ENCODE measurements at places on chromosomes 3 and 15.

GRCh38 chr3:14214764-14215163 lies 36.1 kb downstream of the LSM3 start:
- DNase-seq: no peak
- H3K36me3 ChIP-seq: no peaks in the 10 kb centered on the region
- no peak overlapping the region for H3K4me3 ChIP-seq
- H3K27ac ChIP-seq: no peak overlapping the region
- H3K27me3 ChIP-seq: no peaks in the 10 kb centered on the region

DNA sequence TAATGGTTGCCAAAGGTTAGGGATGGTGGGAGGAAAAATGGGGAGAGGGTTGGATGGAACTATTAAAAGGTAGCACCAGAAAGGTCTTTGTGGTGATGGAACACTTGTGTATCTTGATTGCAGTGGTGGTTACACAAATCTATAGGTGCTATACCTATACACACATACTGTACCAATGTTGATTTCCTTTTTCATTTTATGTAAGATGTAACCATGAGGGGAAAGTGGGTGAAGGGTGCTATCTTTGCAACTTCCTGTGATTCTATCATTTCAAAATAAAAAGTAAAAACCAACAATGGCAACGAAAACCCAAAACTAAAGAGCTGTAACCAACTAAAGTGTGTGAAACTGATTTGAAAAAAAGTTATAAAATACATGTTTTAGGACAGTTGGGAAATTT lies 761 bp upstream of the ZNF35 start:
- H3K27me3 ChIP-seq: no peaks in the 10 kb centered on the region
- no peak for DNase-seq
- H3K36me3 ChIP-seq: peaks cover 6% of the 10 kb centered on the region
- H3K4me3 ChIP-seq: no peak overlapping the region
- no peaks in the 10 kb centered on the region for H3K4me1 ChIP-seq

- H3K4me3 ChIP-seq: no peak overlapping the region
- peaks cover 2% of the 10 kb centered on the region for H3K36me3 ChIP-seq
- H3K27ac ChIP-seq: no peak overlapping the region
- no peaks in the 10 kb centered on the region for H3K4me1 ChIP-seq
- H3K27me3 ChIP-seq: no peaks in the 10 kb centered on the region
Observed at GRCh38 chr3:45716790-45717336, 27.7 kb downstream of the SACM1L start.

GRCh38 chr3:197775317-197775716 lies 15.7 kb upstream of the LRCH3 start:
- peaks cover 16% of the 10 kb centered on the region for H3K36me3 ChIP-seq
- H3K27ac ChIP-seq: no peak overlapping the region
- DNase-seq: no peak
- H3K4me3 ChIP-seq: no peak overlapping the region
- H3K27me3 ChIP-seq: no peaks in the 10 kb centered on the region
- H3K4me1 ChIP-seq: no peaks in the 10 kb centered on the region

DNA sequence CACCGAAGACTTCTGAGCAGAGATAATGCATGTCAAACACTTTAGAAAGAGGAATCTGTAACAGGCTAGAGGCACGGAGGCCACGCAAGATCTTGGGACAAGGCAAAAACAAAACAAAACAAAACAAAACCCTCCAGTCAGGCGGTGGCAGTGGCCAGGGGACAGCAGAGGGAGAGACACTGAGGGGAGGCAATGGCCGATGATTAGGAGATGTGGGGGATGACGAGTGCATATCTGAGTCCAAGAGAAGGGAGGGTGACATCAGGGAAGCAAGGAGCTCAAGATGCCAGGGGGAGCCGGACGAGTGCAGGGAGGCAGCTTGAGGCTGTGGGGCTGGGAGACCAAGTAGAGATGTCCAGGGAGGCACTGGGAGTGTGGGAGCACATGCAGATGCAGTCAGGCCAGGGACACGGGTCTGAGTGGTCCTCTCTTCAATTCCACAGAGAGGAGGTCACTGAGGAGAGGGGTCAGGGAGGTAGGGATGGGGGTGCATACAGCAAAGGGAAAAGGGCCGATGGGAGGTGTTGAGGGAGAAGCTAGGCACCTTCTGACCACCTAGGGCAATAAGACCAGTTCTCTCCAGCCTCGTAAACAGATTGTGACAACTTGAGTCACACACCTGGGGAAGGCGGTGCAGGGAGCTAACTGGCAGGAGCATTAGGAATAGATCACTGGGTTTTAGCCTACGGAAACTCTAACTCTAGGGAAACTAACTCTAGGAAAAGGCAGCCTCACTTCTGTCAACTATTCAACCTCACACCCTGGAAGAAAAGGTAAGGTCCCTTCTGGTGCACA lies 29.6 kb downstream of the SLCO2A1 start:
- H3K27me3 ChIP-seq: peaks cover 8% of the 10 kb centered on the region
- H3K36me3 ChIP-seq: no peaks in the 10 kb centered on the region
- no peak overlapping the region for H3K27ac ChIP-seq
- DNase-seq: no peak

GRCh38 chr3:8606701-8607231 lies 37.8 kb downstream of the SSUH2 start:
- H3K4me3 ChIP-seq: no peak overlapping the region
- H3K27ac ChIP-seq: no peak overlapping the region
- DNase-seq: no peak
- H3K27me3 ChIP-seq: no peaks in the 10 kb centered on the region
- no peaks in the 10 kb centered on the region for H3K36me3 ChIP-seq

DNA sequence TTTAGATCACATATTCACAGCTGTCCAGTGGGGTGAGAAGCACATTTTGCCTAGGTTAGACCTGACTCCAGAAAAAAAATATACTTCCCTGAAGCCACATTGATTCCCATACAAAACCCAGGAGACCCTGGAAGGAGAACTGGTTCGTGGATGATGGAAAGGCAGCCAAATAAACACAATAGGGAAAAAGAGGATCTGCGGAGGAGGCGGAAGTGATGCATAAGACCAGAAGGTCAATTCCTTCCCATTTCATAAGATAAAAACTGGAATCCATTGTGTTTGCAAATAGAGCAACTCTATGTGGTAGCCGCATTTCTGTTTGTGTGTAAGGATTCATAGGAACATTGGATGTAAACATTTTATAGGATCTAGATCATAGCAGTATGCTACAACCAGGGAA lies 781.9 kb upstream of the GRM7 start:
- H3K4me1 ChIP-seq: no peaks in the 10 kb centered on the region
- no peak for DNase-seq
- H3K36me3 ChIP-seq: no peaks in the 10 kb centered on the region
- no peak overlapping the region for H3K4me3 ChIP-seq
- H3K27ac ChIP-seq: no peak overlapping the region

DNA sequence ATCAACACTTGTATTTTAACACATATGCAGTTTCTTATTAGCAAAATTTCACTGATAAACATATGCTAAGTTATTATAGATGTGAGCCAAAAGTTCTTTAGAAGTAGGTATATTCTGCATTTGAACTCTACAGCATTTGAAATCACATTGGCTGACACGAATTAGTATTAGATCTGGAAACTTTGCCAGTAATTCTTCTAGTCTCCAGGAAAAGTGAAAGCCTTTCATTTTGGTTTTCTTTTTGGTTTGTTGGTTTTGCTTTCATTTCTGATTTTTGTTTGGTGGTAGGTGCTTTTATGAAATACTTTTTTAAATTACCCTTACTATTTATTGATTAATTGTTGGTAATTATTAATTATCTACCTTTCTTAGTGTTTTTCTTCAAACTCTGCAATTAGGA lies 72.9 kb downstream of the RBMS3 start:
- no peaks in the 10 kb centered on the region for H3K4me1 ChIP-seq
- no peaks in the 10 kb centered on the region for H3K36me3 ChIP-seq
- H3K27ac ChIP-seq: no peak overlapping the region

DNA sequence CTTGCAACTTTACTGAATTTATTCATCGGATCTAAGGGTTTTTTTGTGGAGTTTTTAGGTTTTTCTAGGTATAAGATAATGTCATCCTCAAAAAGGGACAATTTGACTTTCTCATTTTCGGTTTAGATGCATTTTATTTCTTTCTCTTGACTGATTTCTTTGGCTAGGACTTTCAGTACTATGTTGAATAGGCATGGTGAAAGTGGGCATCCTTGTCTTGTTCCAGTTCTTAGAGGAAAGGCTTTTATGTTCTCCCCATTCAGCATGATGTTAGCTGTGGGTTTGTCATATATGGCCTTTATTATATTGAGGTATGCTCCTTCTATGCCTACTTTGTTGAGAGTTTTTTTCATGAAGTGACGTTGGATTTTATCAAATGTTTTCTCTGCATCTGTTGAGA lies 106.7 kb downstream of the FAM43A start:
- H3K4me1 ChIP-seq: no peaks in the 10 kb centered on the region
- no peaks in the 10 kb centered on the region for H3K27me3 ChIP-seq
- DNase-seq: no peak
- H3K27ac ChIP-seq: no peak overlapping the region
- H3K4me3 ChIP-seq: no peak overlapping the region

DNA sequence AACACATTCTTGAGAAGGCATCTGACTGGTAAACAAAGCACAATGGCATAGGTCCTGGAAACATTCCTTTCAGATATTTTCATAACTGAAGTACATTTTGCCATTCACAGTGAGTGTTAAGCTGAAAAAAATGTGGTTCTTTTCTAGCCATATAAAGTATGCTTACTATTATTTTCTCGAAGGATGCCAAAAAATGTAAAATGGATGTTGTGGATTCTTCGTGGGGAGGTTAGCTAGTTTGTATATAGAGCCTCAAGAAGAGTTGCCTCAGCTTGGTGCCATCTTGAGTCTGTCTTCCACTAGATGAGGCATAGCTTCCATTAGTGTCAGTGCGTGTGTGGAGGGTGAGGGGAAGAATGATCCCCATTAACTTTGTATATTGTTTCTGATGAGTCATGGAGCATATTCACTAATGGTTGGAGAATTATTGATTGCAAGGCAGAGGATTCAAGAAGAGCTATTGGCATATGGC lies 4.1 kb downstream of the MBNL1 start:
- H3K36me3 ChIP-seq: no peaks in the 10 kb centered on the region
- peaks cover 8% of the 10 kb centered on the region for H3K4me1 ChIP-seq
- H3K27me3 ChIP-seq: no peaks in the 10 kb centered on the region
- peak; percentile 84 for DNase-seq
- peak overlapping the region; percentile 17 for H3K27ac ChIP-seq

GRCh38 chr15:39788800-39789565 lies 6.3 kb upstream of the FSIP1 start:
- no peak overlapping the region for H3K4me3 ChIP-seq
- peaks cover 34% of the 10 kb centered on the region for H3K4me1 ChIP-seq
- no peak for DNase-seq
- no peaks in the 10 kb centered on the region for H3K36me3 ChIP-seq

- DNase-seq: peak; percentile 54
- peak overlapping the region; percentile 76 for H3K27ac ChIP-seq
- no peaks in the 10 kb centered on the region for H3K27me3 ChIP-seq
- H3K4me3 ChIP-seq: peak overlapping the region; percentile 97
- H3K4me1 ChIP-seq: peaks cover 2% of the 10 kb centered on the region
Observed at GRCh38 chr15:65184305-65184867, 756 bp downstream of the CLPX start.

- no peak overlapping the region for H3K4me3 ChIP-seq
- no peaks in the 10 kb centered on the region for H3K36me3 ChIP-seq
- peak; percentile 34 for DNase-seq
Observed at GRCh38 chr3:50177346-50177745, 14.1 kb upstream of the GNAT1 start.

- peak; percentile 4 for DNase-seq
- H3K36me3 ChIP-seq: no peaks in the 10 kb centered on the region
- peaks cover 2% of the 10 kb centered on the region for H3K4me1 ChIP-seq
Observed at GRCh38 chr3:198079771-198080520, 119.9 kb downstream of the LMLN start.

DNA sequence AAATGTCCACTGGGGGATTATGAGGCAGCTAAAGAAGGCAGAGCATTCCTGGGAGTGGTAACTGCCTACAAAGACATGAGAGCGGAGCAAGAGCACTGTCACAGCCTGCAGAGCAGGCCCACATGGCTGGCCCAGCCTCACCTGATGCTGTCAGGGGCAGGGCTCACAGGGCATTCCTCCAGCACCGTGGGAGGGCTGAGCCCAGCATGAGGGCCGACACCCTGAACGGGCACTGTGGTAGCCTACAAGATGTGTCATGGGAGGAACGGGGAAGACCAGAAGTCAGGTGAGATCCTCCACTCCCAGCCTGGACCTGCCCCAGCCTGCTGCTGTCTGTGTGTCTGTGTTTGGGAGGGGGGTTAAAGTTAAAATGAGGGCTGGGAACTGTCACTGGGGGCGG lies 30.1 kb downstream of the CCDC12 start:
- no peak for DNase-seq
- peaks cover 2% of the 10 kb centered on the region for H3K4me1 ChIP-seq
- H3K27ac ChIP-seq: no peak overlapping the region
- H3K36me3 ChIP-seq: peaks cover 2% of the 10 kb centered on the region
- H3K27me3 ChIP-seq: no peaks in the 10 kb centered on the region
- H3K4me3 ChIP-seq: no peak overlapping the region

DNA sequence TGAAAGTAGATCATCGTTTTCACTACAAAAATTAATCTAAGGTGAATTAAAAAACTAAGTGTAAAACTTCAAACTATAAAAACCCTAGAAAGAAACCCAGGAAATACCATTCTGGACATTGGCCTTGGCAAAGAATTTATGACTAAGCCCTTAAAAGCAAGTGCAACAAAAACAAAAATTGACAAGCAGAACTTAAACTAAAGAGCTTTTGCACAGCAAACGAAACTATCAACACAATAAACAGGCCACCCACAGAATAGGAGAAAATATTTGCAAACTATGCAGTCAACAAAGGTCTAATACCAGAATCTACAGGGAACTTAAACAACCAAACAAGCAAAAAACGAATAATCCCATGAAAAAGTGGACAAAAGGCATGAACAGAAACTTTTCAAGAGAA lies 302.0 kb downstream of the CHST2 start:
- peak; percentile 32 for DNase-seq
- no peaks in the 10 kb centered on the region for H3K4me1 ChIP-seq
- no peaks in the 10 kb centered on the region for H3K36me3 ChIP-seq
- H3K27me3 ChIP-seq: no peaks in the 10 kb centered on the region

DNA sequence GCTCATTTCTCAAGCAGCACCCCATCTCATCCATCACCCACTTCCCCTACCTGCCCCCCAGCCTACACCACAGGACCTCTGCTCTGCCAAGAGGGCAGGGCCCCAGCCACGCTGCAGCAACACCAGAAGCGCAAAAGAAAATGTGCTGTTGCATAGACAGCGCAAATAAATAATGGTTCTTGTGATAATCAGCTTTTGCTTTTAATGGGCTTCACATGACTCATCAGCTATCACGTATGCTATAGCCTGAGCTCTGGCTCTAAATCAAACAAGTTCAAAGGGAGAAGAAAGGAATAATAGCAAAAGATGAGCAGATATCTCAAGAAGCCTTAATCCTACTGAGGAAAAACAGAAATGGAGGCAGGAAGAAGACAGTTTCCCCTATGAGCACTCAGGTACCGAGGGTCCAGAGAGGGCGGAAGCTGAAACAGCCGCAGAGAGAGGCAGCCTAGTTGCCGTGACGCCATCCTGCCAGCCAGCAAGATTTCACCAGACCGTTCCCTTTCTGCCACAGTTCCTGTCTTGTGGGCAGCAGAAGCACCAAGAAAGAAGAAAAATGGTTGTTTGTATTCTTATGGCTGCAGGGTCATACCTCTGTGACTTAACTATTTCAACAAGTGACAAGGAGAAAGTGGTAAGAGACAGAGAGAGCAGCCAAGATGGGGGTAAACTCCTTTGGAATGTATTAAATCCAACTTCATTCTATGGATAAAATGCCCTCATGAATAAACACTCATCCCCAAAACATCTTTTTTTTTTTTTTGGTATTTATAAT lies 22.0 kb downstream of the RAB27A start:
- no peak overlapping the region for H3K27ac ChIP-seq
- peak; percentile 83 for DNase-seq
- H3K36me3 ChIP-seq: no peaks in the 10 kb centered on the region

Data from fibroblast of lung (primary cell).